Activated CD8-positive, alpha-beta memory T cell treated with anti-CD3 and anti-CD28 coated beads for 4 hours (primary cell): ENCODE measurements at places on chromosomes 5 and 9.

DNA sequence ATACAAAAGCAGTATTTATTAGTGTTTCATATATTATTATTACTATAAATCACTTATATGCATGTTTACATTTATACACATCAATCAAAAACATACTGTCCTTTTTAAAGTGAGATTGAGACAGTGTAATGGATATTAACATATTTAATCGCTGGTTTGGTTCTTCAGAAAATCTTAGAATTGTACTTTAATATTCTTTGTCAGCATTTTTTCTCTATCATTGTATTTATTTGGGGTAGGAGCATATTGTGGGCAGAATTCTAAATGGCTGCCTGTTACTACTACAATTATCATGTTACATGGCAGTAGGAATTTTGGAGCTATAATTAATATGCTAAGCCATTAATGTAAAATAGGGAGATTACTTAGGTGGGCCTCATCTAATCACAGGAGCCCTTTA is 722.6 kb downstream of the TLR4 start:
- DNase-seq: no peak

DNA sequence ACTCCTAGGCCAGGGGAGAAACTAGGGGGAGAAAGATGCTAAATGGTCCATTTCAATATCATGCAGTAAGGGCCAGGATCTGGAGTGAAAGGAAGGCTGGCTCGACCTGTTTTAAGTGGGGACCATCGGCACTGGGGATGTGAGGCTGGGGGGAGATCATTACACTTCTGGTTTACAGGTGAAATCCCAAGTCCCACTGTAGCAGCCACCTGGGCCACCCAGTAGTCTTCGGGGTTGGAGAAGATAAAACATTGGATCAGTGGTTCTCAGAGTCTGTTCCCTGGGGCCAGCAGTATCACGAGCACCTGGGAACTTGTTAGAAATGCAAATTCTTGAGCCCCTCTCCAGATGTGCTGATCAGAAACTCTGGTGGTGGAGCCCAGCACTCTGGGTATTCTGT is 111.3 kb upstream of the ALDH1B1 start:
- no peak for DNase-seq

DNA sequence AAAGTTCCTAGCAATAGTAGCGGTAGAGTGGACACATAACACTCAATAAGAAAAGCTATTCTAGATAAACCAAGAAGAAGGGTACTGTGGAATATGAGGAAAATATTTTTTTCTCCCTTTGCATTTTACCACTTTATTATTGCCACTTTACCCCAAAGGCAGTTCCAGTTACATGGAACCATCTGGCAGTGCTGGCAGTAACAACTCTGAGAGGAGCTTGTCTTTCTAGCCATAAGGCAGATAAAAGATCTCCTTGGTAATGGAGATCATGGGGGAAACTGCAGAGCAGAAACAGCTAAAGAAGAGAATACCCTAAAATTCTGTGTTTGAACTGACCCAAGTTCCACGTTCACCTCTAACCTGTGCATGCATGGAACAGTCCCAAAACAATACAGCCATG is 38.5 kb downstream of the UBTD2 start:
- no peak for DNase-seq

DNA sequence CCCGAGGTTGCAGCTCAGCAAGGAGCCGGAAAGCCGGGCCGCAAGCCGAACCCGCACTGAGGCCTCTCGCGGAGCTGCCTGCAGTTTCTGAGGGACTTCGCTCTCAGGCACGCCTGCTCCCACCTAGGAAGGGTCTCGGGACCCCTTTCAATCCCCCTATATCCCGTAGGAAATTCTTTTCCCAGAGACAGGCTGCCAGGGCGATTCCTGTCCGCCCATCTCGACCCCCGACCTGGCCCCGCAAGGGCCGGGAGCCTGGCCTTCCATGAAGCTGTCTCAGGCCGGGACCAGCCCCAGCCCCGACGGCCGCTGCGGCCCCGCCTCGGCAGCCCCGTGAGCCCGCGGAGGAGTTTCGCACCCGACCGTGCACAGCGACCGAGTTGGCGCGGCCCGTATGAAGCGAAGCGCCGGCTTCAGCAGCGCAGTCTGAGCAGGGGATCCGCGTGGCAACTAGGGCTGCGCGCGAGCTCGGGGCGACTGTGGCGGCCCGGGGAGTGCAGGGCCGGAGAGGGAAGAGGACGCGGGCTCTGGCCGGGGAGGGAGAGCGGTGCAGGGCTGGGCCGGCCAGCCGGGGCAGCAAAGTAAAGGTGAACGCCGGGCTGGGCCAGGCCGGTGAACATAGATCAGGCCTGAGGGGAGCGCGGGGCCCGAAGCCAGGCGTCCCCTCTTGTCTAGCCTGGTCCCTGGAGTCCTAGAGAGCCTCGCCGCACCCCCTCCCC is 977 bp upstream of the PRDM12 start:
- DNase-seq: no peak

- no peak for DNase-seq
These were observed 45.2 kb upstream of the ANKRD31 start for GRCh38 chr5:75281716-75282465.

DNA sequence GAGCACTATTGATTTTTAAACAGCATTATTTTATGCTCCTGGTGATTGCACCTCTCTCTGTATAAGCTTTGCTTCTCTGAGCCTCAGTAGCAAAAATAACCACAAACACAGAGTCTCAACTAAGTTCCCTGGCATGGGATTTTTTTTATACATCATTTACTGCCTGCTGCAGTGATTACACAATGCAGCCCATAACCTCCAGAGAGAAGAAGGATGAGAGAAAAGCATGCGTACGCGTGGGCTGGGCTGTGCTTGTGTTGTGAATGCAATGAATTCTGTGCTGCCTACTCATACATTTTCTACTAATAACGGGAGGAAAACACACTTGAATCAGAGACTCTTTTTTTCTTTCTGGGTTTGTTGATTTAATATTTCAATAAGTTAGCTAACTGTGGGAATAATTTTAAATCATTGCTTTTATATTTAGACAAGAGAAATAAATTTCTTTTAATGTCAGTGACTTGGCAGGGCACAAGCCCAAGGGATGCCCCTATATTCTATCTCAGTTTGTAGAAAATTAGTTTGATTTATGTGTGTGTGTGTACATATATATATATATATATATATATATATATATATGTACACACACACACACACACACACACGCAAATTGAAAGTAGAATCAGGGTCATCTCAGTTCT is 351.5 kb downstream of the MED10 start:
- no peak for DNase-seq

DNA sequence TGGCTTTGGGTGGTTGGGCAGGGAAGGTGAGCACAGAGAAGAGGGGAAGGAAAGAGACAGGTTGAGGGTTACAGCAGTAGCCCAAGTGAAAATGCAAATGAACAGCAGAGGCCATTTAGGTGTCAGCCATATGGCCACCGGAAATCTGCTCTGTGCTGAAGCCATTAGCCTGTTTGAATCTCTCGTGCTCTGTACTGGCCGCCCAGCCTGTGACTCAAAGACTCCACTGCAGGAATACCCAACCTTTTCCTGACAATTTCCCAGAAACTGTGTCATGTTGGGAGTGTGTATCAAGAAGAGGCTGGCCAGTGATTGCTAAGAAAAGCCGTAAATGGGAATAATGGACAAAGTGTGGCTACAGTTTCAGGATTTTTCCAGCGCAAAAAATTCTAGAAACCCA is 35.9 kb upstream of the RAI14 start:
- DNase-seq: no peak
